ENCODE measurements at places on chromosomes 12 and 14.

- DNase-seq = no peak
Measured at GRCh38 chr12:75764091-75764841, 252.9 kb upstream of the KRR1 start.

- no peak for DNase-seq
Measured at GRCh38 chr12:65594409-65594808, 229.9 kb upstream of the HMGA2 start.

GRCh38 chr14:87067061-87067460, 925.9 kb downstream of the GALC start:
- DNase-seq = no peak

DNA sequence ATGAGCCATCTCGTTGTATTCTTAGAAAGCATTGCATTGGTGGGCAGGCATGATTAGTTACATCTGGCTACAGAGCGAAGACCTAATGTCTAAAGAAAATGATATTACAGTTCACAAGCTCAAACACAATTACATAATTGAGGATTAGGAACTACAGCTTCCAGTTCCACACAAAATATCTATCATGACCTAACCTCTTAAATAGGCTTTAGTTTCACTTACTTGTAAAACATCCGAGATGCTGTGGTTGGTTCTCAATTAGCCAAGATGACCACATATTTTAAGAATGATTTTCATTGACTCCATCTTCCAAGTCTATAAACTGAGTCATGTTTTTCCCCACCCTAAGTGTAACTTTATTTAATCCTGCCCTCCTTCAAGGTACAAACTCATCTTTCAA, 69.5 kb downstream of the LRIG3 start:
- no peak for DNase-seq

DNA sequence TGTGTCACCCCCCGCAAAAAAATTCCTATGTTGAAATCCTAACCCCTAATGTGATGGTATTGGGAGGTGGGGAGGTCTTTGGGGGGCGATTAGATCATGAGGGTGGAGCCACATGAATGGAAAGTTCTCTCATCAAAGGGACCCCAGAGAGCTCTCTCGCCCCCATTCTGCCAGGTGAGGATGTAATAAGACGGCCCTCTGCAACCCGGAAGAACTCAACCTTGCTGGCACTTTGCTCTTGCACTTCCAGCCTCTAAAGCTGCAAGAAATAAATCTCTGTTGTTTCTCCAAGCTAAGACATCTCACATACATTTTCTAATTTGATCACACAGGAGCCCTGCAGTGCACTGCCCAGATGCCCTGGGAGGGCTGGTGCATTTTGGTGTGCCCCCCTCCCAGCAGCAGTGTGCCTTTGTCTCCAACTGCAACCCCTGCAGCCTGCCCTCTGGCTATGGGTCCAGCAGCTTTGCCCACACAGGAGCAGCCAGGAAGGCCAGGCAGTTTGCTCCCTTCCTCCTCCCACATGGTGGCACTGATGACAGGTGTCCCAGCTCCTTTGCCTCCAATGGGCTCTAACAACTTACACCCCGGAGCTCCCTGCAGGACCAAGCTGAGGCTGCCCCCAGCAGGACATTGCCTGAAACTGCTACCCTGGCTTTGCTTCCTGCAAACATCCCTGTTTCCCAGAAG, 59.3 kb downstream of the C14orf132 start:
- no peak for DNase-seq

- DNase-seq = no peak
Measured at GRCh38 chr14:72430457-72430856, 463.4 kb downstream of the DPF3 start.

GRCh38 chr12:32100361-32100760, 6.3 kb upstream of the BICD1 start:
- DNase-seq = no peak

- DNase-seq = no peak
Measured at GRCh38 chr14:77109656-77110055, 11.6 kb downstream of the CIPC start.

DNA sequence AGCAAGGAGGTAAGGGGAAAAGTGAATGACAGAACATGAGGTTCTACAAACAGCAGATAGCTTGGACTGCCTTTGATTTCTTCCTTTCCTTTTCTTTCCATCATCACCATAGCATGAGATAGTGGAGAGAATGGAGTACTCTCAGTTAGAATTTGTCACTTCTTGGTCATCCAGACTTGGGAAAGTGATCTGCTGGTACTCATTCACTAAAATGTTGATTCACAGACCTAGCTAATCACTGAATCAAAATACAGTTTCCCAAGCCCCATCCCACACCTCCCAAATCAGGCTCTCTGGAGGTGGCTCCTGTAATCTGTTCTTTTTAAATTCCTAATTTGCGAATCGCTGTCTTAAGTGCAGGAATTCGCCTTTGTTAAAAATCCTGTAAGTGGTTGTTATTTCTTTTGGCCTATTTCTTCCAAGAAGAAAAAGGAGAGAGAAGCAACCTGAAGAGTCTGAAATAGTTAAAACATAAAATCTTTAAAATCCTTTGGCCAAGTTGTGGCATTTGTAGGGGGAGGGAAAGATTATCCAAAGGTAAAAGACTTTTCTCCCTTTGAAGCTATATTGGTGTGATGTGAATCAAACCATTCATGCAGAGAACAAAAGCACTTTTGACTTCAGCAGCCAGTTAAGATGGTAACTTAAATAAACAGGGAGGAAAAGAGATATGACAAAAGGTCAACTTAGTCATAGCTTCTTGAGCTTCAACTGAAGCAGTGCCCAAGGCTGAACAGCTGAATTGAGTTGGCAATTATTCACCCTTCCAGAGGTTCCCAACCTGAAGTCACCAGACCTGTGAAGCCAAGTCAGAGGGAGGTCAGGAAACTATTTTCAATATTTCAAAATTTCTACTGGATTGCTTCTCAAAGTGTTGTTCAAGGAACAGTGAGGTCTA, 255.1 kb upstream of the KRR1 start:
- DNase-seq = no peak

GRCh38 chr12:46473634-46474329, 101.2 kb upstream of the SLC38A2 start:
- DNase-seq = no peak

DNA sequence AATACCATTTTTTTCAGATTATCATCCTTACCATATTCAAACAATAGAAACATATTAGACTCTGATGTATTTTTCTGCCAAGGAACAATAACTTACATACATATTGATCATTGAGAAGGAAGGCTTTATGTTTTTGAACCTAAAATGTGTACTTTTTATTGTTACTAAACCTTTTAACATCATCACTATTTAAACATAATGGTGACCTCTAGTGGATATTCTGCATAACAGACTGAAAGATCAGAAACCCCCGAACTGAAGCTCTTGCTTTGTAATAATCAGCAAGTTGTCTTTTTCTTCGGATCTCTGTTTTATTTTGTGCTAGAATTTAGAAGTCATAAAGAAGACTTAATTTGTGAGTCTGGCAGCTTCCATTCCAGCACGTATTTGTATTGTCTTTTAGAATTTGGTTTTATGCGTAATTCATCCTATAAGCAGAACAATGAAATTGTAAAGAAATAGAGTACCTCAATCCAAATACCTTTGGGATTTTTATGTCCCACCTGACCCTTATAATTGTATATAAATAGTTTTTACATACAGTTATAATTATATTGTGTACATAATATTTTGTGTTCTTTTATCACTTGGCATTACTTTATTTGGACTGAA, 125.9 kb upstream of the ATF1 start:
- DNase-seq = no peak

- DNase-seq = no peak
Measured at GRCh38 chr14:34250959-34251358, 211.1 kb downstream of the SPTSSA start.

DNA sequence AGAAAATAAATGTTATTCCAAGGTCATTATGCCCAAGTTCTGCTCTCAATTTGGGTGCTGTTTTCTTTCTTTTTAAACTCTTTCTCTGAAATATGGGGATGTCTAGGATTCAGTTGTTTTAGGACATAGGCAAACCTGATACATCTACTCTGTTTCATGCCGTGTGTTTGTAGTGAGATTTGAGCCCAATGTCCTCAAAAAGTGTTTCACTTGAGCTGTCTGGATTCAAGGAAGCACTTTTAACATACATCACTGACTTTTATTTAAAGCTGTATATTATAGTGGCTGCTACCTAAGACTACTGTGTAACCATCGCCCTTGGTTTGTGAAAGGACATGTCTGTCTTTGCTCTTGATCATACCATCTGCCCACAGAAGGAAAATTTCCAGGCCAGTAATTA, 709.3 kb upstream of the STXBP6 start:
- no peak for DNase-seq

GRCh38 chr14:58119381-58119780, 32.6 kb downstream of the ARMH4 start:
- no peak for DNase-seq

- DNase-seq = no peak
Measured at GRCh38 chr14:47439953-47440352, 235.5 kb downstream of the MDGA2 start.

GRCh38 chr12:1660304-1661187, 30.3 kb upstream of the ADIPOR2 start:
- DNase-seq = peak; percentile 52

DNA sequence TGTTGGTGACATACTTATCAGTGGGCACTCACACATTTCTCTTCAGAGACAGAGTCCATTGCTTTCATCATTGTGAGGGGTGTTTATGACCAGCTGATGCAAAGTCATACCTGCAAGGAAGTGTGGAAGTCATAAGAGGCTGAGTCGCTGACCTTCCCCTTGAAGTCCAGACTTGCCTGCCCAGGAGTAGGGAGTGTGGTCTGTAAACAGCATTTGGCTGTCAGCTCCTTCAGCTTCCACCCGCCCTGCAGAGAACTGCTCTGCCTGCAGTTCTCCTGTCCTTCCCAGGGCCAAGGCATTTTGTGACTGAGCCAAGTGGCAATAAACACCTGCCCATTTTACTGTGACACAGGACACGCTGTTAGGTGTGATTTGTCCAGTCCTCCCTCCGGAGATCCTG, 801.3 kb downstream of the BCL11B start:
- DNase-seq = no peak

GRCh38 chr12:101229841-101230241, 19.8 kb upstream of the SLC5A8 start:
- DNase-seq = no peak

- peak; percentile 29 for DNase-seq
Measured at GRCh38 chr14:56118611-56119181, 485 bp downstream of the PELI2 start.

DNA sequence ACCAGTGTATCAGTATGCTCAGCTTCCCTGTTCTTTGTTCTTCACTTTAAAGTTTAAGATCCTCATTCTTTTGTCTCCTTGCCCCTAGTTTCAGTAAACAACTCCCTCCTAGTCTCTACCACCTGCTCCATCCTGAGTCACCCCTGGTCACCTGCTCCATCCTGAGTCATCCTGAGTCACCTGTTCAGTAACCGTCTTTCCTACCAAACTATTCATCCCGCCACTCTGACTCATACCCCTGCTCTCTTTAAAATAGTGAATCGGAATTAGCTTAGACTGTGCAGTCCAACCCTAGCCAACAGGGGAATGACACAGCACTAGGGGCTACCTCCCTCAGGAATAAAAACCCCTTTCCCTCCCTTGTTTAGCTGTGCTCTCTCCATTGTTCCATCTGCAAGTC, 888.1 kb upstream of the MDGA2 start:
- no peak for DNase-seq

- DNase-seq = peak; percentile 33
Measured at GRCh38 chr14:98198385-98198784, 1073.6 kb downstream of the BCL11B start.

- DNase-seq = no peak
Measured at GRCh38 chr14:98370352-98370751, 901.6 kb downstream of the BCL11B start.

- no peak for DNase-seq
Measured at GRCh38 chr12:5335069-5335468, 96.8 kb upstream of the NTF3 start.

DNA sequence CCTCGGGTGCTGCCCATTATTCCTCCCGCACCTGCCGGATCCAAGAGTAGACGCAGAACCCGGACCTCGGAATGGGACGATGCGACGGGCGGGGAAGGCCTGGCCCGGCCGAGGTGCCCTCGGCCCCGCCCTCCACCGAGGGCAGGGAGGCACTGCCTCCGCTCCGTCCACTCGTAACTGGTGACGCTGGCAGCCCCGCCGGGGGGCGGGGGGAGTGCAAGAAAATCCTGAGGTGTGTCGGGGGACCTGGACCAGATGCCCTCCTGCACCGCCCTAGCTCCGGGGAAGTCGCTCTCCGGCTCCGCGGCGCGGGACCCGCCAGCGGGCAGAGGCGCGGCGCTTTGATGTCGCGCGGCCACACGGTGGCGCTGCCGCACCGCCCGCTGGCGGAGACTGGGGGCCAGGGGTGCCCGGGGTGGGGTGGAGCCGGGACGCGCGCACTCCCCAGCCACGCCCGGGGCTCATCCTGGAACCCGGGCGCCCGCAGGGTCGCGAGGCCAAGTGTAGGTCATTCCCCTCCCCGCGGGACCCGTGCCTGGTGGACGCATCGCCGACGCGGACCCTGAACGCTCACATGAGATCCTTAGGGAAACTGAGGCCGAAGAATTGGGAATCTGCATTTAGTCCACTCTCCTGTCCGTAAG, 202.8 kb downstream of the TTC8 start:
- peak; percentile 56 for DNase-seq

All from activated CD4-positive, alpha-beta T cell treated with anti-CD3 and anti-CD28 coated beads, Interleukin-2, amount 50 U/mL, for 1 hour (primary cell).